Thoracic aorta (tissue), 2 donors: ENCODE measurements at places on chromosomes 3 and 15. TPM values are rescaled to one million over a fixed set of nuclear protein-coding genes. Genes with fewer than 3 reads are reported as not detected.

DNA sequence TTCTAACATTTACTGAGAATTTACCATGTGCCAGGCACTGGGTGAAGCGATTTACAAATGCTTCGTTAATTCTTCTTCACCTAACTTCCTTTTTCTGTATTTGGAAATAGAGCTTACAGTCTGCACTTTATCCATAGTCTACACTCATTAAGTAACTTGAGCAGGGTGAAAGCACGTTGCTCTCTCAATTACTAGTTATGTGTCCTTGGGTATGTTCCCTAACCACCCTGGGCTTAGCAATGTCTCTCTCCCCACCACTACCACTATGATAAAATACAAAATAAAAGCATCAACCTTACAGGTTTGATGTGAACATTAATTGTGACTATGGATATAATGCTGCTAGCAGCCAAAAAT is 172.9 kb upstream of the SLC2A2 start:
- DNase-seq: no peak

- no peak for DNase-seq
Measured at GRCh38 chr3:21273259-21274025, 477.6 kb downstream of the ZNF385D start.

DNA sequence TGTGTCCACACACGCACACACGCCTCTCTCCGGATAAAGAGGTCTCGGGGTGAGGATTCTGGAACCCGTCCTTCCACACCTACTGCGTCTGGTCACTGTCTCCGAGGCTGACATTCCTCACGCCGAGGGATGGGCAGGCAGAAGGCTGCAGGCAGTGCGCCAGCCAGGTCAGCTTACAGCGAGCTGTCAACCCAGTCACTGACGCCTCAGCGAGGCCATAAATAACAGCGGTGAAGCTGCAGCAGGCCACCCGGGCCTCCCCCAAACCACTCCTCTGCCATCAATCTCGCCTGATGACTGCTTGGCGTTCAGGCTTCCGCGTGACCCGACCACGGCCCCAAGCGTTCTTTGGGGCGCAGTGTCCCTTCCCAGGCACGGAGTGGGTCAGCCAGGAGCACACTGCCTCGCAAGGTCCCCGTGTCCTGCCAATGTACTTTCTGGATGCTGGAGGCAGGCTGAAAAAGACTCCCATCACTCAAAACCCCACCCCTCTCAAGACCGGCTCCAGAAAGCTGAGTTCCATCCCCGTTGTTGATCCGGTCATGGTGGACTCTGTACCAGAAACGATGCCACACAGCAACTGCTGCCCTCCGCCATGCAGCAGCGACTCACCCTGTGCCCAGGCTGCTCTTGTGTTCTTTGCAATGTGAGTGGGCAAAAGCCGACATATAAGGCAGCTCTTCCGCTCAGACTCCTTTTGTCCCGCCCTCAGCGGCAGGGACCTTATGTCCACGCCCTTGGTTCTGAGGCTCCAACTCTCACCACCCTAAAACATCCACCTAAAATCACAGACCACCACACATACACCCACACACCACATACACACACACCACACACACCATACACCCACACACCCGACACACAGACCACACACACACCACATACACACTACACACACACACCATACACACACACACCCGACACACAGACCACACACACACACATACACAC is 27.1 kb downstream of the CPN2 start:
- DNase-seq: no peak

GRCh38 chr3:136630915-136631314 is 121.3 kb downstream of the STAG1 start:
- DNase-seq: no peak

Gene KLF15
- total RNA-seq: 55.7 TPM

- DNase-seq: no peak
Measured at GRCh38 chr15:25665913-25666312, 197.2 kb downstream of the ATP10A start.

- no peak for DNase-seq
Measured at GRCh38 chr15:64333986-64334929, 21.7 kb downstream of the CSNK1G1 start.

Gene CATSPER2
- 5.2 TPM for total RNA-seq

Gene TRPM1
- not detected for total RNA-seq

DNA sequence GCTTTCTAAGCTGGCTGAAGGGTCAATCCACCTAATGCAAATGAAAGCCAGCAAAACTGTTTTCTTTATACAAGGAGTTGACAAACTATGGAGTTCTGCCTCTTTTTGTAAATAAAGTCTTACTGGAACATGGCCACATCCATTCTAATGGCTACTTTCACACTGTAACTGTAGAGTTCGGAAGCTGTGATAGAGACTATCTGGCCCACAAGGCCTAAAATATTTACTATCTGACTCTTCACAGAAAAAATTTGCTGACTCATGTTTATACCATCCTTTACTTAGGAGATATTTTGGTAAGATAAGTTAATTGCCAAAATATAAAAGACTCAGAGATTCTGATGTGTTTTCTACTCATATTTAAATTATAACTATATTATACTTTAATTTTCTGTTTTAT is 93.7 kb upstream of the GK5 start:
- no peak for DNase-seq

DNA sequence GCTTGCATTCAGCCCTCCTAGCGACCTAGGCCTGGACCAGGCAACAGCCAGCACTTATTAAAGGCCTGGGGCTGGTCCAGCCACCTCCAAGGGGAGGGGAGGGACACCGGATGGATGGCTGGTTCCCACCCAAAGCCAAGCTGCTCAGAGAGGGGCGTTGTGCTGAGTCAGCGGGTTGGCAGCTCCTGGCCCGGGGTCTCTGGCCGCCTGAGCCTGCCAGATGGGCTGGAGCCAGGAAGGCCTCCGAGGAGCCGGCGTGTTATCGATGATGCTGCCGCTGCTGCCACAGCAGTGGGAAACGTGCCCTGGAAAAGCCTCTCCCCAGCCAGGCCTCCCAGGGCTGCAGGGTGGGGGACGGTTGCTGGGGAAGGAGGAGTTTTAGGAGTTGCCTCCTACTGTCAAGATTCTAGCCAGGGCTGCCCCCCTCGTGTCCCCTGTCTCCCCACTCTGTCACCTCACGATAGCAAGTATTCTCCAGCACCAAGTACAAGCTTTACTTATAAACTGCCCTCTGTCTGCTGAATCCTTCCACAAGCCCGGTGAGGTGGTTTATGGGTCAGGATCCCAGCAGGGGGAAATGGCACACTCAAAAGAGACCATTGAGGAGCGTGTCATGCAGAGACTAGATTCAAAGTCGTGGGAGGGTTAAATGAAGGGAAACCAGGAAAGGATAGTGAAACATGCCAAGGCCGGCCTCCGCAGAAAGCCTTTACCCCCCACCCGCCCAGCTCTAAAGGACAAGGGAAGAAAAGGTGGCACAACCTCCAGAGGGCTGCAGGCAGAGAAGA is 43.2 kb upstream of the TSEN2 start:
- DNase-seq: peak; percentile 6

- DNase-seq: no peak
Measured at GRCh38 chr3:131474115-131474514, 28.7 kb downstream of the MRPL3 start.

Gene ISG20
- total RNA-seq: 32.1 TPM

Gene GRIP2
- 4.2 TPM for total RNA-seq

DNA sequence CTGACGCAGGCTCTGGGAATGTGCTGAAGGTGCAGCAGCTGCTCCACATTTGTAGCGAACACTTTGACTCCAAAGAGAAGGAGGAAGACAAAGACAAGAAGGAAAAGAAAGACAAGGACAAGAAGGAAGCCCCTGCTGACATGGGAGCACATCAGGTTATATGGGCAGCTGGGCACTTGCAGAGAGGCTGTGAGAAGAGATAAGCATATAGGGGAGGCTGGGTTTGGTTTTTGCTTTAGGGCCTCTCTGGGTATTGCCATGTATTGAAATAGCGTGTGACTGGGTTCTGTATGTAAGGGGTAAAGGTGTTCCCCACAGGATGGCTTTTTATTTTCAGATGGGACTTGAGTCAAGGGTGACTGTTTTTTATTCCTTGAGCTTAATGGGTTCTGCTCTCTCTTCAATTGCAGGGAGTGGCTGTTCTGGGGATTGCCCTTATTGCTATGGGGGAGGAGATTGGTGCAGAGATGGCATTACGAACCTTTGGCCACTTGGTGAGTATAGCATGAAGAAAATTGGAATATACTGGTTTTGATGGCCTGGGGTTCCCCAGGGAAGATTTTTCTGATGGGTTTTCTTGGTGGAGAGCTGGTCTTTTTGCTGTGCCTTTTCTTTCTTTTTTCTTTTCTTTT is 7.4 kb downstream of the PSMD2 start:
- no peak for DNase-seq

- DNase-seq: no peak
Measured at GRCh38 chr3:112377568-112378071, 44.7 kb downstream of the CD200 start.

- DNase-seq: no peak
Measured at GRCh38 chr3:64932666-64933342, 245.0 kb upstream of the ADAMTS9 start.

GRCh38 chr3:54344601-54345231 is 222.4 kb downstream of the CACNA2D3 start:
- DNase-seq: no peak

- DNase-seq: no peak
Measured at GRCh38 chr15:62087671-62088352, 21.0 kb downstream of the C2CD4A start.

Gene GOLGA8S
- total RNA-seq: 0.14 TPM

DNA sequence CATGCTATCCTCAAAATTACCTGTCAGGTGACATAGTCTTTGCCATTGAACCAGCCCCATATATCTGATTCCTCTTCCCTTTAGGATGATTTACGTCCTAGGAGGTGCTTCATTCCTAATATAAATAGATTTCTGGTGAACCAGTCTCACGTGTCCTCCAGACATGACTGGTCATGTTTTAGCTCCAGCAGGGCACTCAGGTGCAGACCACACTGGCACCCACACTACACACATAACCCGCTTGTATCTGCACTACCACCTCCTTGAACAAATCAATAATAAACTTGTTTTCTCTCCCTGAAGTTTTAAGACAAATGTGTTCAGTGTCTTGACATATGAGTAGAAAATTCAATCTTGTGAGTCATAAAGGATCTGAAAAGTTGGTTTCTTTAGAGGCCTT is 155.5 kb downstream of the GOLIM4 start:
- DNase-seq: no peak

Gene LIPC
- not detected for total RNA-seq
